ENCODE measurements at places on chromosomes 16 and 17. TPM values are rescaled to one million over a fixed set of nuclear protein-coding genes. Genes with fewer than 3 reads are reported as not detected.

GRCh38 chr16:62077998-62078397 lies 41.8 kb upstream of the CDH8 start:
- DNase-seq, result no peak

The BICDL2 gene
- 0.84 TPM for total RNA-seq

The SRRM2 gene
- total RNA-seq, result 511 TPM

- DNase-seq, result no peak
Observed at GRCh38 chr17:48330887-48331286, 99.1 kb downstream of the SKAP1 start.

The TMC5 gene
- not detected for total RNA-seq

The CIBAR2 gene
- total RNA-seq, result not detected

GRCh38 chr16:19883966-19884485 lies 622 bp downstream of the GPRC5B start:
- DNase-seq, result no peak

The ENPP7 gene
- total RNA-seq, result not detected

GRCh38 chr16:58230259-58230658 lies 32.4 kb upstream of the CSNK2A2 start:
- DNase-seq, result no peak

GRCh38 chr16:1723450-1724147 lies 17.6 kb downstream of the MAPK8IP3 start:
- DNase-seq, result peak; percentile 57

DNA sequence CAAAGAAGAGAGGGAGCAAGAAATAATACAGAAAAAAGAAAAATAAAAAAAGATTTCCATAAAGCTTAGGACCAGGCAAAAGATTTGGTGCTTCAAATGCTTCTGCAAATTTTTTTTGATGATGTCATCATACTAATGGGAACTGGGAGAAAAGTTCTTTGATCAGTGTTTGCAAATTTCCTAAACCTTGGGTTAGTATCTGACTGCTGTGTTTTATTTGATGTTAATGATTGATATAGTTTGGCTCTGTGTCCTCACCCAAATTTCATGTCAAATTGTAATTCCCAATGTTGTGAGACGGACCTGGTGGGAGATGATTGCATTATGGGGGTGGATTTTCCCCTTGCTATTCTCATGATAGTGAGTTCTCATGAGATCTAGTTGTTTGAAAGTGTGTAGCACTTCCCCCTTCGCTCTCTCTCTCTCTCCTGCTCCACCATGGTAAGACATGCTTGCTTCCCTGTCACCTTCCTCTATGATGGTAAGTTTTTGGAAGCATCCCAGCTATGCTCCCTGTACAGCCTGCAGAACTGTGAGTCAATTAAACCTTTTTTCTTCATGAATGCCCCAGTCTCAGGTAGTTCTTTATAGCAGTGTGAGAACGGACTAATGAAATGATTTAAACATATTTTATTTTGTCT lies 72.6 kb downstream of the TMEM100 start:
- no peak for DNase-seq

DNA sequence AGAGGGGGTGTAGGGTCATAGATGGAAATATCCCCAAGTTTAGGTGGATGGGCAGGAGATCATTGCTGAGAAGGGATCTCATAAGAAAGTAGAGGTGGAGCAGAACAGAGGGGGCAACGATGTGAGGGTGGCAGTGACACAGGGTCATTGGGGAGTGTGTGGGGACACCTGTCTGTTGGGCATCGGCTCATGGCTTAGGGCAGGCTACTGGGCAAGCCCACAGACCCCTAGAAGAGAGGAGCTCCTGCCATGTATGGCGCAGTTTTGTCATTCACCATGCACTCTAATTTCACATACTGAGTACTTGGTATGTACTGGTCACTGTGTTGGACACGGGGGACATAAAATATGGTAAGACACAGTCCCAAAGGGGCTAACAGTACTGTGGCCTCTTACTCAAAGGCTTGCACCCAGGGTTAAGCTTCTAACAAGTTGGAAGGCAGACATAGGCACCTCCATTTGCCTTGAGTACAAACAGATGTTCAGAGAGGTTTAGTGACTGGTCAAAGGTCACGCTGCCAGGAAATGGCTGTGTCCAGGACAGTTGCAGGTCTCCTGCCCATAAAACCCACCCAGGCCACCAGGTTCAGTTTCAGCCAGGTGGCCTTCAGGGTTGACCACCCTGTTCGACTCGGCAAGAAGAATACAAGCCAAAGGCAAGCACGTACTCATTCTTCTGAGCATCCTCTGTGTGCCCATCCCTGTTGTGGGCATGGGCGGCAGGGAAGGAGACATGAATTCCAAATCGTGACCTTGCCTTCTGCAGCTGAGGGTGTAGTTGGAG lies 580.2 kb downstream of the KCNJ18 start:
- no peak for DNase-seq

DNA sequence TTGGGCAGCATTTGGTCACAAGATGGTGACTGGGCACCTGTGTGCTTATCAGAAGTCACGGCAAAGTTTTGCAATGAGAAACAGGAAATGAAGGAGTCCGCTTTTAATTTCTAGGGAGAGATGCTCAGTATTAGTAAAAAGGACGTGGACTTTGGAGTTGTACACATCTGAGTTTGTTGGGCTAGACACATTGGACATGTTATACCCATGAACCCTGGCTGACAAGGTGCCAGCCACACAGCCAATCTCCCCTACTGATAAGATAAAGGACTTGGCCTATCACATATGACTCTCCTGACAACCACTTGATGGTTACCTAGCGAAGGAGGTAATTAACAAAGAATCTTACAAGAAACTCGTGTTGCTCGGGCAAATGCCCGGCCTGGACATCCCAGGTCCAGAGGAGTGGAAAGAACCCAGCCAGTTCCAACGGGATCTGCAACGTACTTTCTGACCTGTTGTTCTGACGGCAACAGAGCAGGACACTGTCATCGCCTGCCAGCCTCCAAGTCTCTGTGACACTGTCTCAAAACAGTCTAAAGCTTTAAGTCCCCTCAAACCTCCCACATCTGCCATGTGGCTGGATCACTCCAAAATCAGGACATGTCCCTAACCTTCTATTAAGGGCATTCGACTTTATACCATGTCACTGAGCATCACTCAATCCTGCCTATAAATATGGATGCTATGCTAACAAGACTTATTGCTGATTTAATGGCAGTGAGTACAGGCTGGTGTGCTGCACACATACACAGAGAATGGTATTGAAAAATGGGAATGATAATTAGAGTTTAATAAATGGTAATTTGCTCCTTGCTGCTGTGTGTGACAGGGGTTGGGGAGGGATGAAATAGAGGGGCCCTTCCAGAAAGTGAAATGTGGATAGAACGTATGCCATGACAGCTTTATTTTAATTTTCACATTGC lies 47.6 kb upstream of the LYRM9 start:
- DNase-seq, result no peak

The CCL16 gene
- not detected for total RNA-seq

All from activated CD8-positive, alpha-beta T cell treated with anti-CD3 and anti-CD28 coated beads, Interleukin-2, amount 10 ng/mL, durations not matched to agents 7 days and 5 days (primary cell).